ENCODE measurements at places on chromosomes 5 and 9. TPM values are rescaled to one million over a fixed set of nuclear protein-coding genes. Genes with fewer than 3 reads are reported as not detected.

Gene CCNG1
- total RNA-seq: 102 TPM

Gene PCDHGC4
- 1.2 TPM for total RNA-seq

Gene SIT1
- not detected for total RNA-seq

Gene SLC45A2
- 0.14 TPM for total RNA-seq

Gene TNFSF8
- total RNA-seq: not detected

Gene FBXL7
- under 0.01 TPM for total RNA-seq

Gene SURF6
- 9.2 TPM for total RNA-seq
